Activated T-helper 1 cell treated with anti-CD3 and anti-CD28 coated beads, Interleukin-2, amount 50 U/mL, for 16 hours (primary cell): ENCODE measurements at places on chromosomes 5 and 9.

DNA sequence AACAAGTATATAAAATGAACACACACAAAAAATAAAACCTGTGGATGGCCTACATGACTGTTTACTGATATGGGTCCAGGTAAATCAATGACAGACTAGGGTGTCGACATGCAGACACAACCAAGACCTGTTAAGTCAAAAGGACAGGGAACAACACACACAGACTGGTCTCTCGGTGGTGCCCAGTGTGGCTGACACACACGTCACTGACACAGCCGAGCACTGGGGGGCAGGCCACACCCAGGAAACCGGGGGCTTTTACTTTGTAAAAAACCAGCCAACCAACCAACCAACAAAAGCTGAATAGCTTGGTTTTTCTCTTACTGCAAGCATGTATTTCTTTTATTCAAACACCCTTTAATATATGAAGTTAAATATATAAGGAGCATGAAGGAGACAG is 5.0 kb downstream of the FAM163B start:
- no peak for DNase-seq

DNA sequence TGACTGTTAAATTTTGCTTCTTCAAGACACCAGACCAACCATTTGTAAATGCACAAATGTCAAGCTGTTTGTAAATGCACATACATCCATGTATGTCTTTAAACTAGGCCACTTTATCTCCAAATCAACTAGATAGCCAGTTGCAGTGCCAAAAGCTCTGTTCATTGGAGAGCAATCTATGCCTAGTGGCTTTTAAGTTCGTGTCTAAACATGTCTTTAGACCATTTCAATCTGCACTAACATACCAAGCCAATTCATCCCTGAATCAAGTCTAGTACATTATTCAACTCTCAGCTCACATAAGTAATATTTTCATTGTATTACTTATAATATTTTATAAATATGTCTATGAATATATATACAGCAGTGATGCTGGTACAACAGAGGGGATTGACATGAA is 985.9 kb downstream of the CDH18 start:
- DNase-seq = no peak

DNA sequence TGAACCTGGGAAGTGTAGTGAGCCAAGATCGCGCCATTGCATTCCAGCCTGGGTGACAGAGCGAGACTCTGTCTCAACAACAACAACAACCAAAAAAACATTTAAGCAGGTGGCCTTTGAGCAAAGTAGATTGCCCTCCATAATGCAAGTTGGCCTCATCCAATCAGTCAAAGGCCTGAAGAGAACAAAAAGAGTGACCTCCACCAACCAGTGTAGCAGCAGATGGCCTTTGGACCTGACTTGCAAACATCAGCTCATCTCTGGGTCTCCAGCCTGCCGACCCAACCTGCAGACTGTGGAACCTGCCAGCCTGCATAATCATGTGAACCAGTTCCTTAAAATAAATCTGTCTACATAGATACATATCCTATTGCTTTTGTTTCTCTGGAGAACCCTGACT is 7.5 kb downstream of the FRRS1L start:
- DNase-seq = no peak

GRCh38 chr5:180649297-180650039 is at the start of gene FLT4:
Gene FLT4, minus strand, starts transcription at chr5:180649600. Its CDS starts 55 bp downstream, at chr5:180649545.
- no peak for DNase-seq

DNA sequence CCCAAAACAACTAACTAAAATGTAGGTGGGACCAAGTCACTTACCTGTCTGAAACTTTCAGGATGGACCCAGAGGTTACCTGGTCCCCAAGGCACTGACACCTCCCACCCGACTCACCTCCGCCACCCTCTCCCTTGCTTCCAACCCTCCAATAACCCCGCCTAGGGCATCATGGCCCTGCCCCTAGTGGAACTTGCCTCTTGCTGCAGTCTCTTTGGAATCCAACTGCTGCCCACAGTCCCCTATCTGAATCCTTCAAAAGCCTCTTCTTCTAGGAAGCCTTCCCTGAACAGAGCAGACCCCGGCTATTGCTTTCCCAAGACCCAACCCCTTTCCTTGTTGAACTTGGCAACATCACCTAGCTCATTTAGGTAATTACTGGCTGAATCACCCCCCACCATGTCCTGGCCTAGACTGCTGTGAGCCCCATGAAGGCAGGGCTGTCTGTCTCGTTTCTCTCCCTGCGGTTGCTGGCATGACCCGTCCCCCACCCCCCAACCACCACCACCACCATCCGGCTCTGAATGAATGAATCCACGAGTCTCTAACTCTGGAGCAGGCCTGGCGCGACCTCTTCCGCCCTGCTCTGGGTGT is 9.4 kb downstream of the CRB2 start:
- no peak for DNase-seq

- no peak for DNase-seq
Observed at GRCh38 chr5:168481330-168481788, 4.9 kb upstream of the RARS1 start.
